Thoracic aorta (tissue), 2 donors: ENCODE measurements at places on chromosomes 3 and 15. TPM values are rescaled to one million over a fixed set of nuclear protein-coding genes. Genes with fewer than 3 reads are reported as not detected.

Gene C2CD4A
- 1.8 TPM for total RNA-seq

GRCh38 chr15:80487839-80488390 is 83.7 kb downstream of the ARNT2 start:
- DNase-seq = no peak

- DNase-seq = no peak
Measured at GRCh38 chr3:79598594-79598993, 169.2 kb downstream of the ROBO1 start.

DNA sequence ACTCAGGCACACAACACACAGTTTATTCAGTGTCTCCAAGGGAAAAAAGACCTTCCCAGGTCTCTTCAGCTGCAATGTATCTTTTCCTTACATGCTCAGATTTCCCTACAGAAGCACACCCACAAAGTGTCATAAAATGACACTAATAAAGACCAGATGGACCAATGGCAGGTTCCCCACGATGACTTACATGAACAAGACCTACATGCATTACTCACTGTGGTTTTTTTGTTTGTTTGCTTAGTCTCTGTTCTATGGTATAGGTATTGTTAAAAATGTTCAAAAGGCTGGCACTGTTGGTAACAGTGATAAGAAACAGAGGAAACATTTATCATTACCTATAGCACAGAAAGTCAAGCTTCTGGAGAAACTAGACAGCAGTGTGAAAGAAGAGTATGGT is 318.2 kb upstream of the TMCO5A start:
- no peak for DNase-seq

GRCh38 chr3:150215616-150216015 is 192.5 kb upstream of the TSC22D2 start:
- no peak for DNase-seq

Gene TMCO5A
- not detected for total RNA-seq

DNA sequence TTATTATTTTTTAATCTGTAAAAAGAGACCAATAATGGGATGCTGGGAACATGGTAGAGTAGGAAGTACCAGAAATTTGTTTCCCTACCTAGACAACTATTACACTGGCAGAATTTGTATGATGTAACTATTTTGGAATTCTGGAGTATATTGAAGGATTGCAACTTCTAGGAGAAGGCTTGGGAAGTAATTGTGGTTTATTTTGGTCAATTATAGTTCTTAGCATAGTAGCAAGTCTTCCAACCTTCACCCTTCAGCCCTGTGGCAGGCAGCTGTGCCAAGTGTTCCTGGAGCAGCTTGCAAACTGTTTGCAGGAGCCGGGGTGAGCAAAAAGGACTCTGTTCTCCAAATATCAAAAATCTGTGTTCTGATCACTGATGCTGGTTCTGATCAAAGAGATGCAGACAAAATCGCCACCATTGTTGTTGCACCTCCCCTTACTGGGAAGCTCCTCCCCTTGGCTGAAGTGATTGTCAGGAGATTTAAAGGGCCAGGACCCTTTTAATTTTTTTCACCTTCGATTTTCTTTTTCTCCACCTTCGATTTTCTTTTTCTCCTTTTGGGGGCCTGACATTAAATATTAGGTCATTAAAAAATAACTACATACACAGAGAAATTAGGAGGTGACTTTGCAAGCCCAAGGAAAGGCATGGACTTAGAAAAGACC is 363.3 kb downstream of the SLC9A9 start:
- DNase-seq = no peak

DNA sequence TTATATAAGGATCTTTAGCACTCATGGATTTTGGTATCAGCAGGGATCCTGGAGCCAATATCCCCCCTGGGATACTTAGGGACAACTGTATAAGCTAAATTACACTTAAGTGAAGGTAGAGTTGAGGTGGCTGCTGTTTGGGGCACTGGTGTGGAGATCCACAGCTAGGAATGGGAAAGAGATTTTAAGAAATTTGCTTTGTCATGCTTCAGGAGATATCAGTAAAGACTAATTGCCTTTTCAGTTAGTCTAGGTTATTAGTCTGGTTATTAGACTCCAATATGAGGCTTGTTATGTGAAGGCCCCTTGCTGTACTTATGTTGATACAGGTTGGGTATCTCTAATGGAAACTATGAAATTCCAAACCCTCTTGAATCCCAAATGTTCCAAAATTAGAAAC is 1.2 kb upstream of the SECISBP2L start:
- no peak for DNase-seq
